Smooth muscle cell of trachea (primary cell): ENCODE measurements at places on chromosomes 2 and 18. TPM values are rescaled to one million over a fixed set of nuclear protein-coding genes. Genes with fewer than 3 reads are reported as not detected.

NCKAP5 gene
- total RNA-seq = 1.8 and 3.5 TPM in 2 replicates

TCF4 gene
- 35.7 and 110 TPM in 2 replicates for total RNA-seq

IFIH1 gene
- total RNA-seq = 8.4 and 11.1 TPM in 2 replicates

FOXI3 gene
- total RNA-seq = not detected in 2 replicates

DLGAP1 gene
- 0.17 and 3.1 TPM in 2 replicates for total RNA-seq

EFEMP1 gene
- total RNA-seq = 421 and 627 TPM in 2 replicates

SPATA3 gene
- total RNA-seq = not detected in 2 replicates

THSD7B gene
- total RNA-seq = 0.33 TPM in 1 of 2 replicates, not detected in the other

ABCG5 gene
- not detected in 2 replicates for total RNA-seq

RSAD2 gene
- total RNA-seq = 0.44 and 0.50 TPM in 2 replicates

TNS1 gene
- 114 and 121 TPM in 2 replicates for total RNA-seq

CRACDL gene
- under 0.01 TPM in 1 of 2 replicates, not detected in the other for total RNA-seq

PDCD1 gene
- total RNA-seq = not detected in 2 replicates

TMEFF2 gene
- total RNA-seq = 1.7 and 2.8 TPM in 2 replicates

WNT10A gene
- total RNA-seq = not detected in 2 replicates

ST8SIA5 gene
- 0.15 and 0.33 TPM in 2 replicates for total RNA-seq

UGT1A5 gene
- total RNA-seq = not detected in 2 replicates
